ENCODE measurements at places on chromosomes 16 and 17.

GRCh38 chr16:15517743-15518377 lies 83.5 kb downstream of the BMERB1 start:
- no peak for DNase-seq

- no peak for DNase-seq
These were observed 5.0 kb upstream of the LASP1 start for GRCh38 chr17:38864636-38865398.

DNA sequence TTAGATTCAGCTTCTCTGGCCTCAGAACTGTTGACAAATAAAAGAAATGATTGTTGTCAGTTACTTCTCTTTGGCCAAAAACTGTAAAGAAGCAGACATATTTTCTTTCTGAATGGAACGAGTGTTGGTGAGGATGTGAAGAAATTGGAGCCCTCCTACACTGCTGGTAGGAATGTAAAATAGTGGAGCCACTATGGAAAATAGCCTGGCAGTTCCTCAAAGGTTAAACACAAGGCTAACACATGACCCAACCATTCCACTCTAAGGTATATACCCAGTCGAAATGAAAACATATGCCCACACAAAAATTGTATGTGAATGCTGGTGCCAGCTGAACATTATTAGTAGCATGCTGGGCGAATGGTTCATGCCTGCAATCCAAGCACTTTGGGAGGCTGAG lies 14.2 kb upstream of the KRT24 start:
- DNase-seq: no peak

DNA sequence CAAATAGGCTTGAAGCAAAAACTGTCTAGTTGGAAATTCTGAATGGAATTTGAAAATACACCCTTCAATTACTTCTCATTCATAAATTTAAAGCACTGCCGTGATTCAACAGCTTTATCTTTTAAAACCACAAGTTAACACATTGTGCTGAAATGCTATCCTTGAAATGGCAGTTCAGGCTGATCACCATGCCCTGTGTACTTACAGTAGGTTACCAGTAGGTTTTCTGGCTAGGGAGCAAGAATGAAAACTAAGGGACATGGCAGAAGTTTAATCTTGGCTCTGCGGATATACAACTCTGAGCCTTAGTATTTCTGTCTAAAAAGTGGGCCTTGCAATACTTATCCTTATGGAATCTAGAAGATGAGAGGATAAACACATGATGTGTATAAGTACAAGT lies 28.0 kb downstream of the NXPH3 start:
- no peak for DNase-seq

GRCh38 chr16:55734665-55735064 lies 78.9 kb downstream of the SLC6A2 start:
- no peak for DNase-seq

- DNase-seq: no peak
These were observed 55.4 kb upstream of the DNAJA2 start for GRCh38 chr16:47028767-47029377.

DNA sequence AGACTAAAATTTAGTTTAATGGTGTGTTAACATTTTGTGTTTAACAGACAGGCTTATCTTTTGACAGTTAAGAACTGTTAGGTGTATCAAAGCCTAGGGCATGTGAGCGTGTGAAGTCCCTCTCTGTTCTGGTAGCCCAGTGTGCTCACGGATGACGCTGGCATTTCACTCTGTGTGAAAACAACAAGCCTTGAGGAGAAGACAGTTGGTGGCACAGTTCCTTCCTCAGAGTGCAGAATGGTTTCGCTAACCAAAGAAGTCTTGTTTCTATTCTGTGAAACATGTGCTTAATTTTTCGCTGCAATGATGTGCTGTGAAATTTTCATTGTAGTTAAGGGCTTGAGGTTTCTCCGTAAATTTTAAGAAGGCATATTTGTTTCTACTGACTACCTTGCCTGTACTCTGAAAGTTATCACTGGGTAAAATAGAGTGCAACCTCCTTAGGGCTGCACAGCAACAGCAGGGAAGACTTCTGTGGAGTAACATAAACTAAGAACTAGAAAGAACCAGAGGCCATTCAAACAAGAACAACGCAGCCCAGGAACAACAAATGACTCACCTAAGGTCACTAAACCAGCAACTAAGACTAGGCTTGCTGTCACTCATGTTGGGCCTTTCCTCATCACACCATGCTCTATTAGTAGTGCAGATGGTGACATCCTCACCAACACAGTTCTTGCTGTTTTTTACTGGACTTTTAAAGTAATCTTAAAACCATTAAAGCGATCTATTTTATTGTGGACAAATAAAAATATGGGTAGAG lies 33.4 kb downstream of the BRD7 start:
- peak; percentile 22 for DNase-seq

- no peak for DNase-seq
These were observed 6.8 kb upstream of the WBP2 start for GRCh38 chr17:75861927-75862317.

GRCh38 chr16:72355561-72355960 lies 183.6 kb upstream of the PMFBP1 start:
- no peak for DNase-seq

GRCh38 chr16:74903120-74903519 lies 81.8 kb downstream of the WDR59 start:
- no peak for DNase-seq

DNA sequence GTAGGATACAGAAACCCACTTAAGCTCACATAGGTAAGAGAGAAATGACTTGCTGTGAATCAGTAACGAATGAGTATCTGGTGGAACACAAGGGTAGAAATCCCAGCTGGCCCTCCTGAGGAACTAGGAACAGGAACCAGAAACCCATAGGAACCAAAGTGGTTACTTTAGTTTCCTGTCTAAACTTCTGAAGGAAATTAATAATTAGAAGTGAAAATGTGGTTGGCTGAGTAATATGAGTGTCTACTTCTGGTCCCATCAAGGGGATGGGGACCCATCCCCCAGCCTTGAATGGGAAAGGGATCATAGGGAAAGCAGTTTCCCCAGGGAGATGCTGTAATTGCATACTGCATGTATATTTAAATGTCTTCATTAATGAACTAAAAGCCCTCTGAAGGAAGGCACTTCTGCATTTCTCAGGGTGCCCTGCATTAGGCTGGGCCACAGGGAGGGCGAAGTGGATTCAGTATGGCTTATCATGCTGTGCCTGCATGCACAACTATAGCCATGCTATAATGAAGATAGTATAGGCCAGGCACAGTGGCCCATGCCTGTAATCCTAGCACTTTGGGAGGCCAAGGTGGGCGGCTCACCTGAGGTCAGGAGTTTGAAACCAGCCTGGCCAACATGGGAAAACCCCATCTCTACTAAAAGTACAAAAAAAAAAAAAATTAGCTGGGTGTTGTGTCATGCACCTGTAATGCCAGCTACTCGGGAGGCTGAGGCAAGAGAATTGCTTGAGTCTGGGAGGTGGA lies 45.6 kb downstream of the CYB5B start:
- no peak for DNase-seq

- no peak for DNase-seq
These were observed 500 bp downstream of the MAF start for GRCh38 chr16:79599837-79600637.

DNA sequence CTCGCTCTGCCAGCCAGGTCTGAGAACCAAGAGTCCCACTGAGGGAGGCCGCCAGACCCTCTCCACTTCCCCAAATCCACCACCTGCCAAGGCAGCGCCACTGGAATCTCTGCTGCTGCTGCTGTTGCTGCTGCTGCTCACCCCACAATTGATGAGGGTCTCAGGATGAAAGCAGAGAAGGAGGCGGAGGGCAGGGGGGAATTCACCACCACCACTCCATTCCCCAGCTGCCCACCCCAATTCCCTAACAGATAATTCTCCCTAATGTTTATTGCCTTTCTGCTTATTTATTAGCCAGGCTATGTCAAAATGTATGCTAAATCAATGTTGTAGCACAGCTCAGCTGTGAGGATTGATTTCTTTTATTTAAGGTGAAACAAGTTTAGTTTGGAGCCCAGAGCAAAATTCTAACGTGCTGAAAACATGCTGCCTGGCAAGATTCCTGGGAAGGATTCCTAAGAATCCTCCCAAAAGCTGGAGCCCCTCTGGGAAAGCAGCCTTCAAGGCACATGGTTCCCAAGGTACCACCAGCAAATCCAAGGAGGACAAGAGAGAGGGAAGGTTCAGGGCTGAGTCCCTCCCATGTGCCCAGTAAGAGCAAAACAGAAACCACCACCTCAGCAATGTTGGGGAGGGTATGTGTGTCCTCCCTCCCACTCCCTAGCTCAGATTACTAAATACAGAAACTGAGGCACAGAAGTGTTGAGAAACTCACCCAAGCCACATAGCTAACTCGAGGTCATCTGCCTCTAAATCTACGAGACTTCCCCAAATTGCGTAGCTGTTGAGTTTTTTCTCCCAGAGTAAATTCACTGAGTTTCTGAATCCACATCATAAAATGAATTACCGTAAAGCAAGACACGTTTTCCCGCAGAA lies 12.2 kb upstream of the CDH5 start:
- DNase-seq: no peak

DNA sequence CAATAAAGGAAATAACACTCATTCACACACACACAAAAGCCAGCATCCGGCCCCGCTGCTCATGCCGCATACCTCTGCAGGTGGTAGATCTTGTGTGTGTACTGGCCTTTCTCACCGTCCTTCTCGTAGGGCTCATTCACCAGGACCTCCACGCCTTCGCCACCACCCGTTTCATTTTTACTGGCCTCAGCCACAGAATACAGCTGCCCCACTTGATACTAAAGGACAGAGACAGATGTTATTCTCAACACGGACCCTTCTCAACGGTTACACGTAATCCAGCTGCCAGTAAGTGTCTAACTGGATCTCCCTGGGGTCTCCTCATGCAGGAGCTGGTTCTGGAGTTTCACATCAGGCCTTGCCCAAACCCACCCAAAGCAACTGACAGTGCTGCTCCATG lies 9.7 kb downstream of the PITPNA start:
- no peak for DNase-seq

DNA sequence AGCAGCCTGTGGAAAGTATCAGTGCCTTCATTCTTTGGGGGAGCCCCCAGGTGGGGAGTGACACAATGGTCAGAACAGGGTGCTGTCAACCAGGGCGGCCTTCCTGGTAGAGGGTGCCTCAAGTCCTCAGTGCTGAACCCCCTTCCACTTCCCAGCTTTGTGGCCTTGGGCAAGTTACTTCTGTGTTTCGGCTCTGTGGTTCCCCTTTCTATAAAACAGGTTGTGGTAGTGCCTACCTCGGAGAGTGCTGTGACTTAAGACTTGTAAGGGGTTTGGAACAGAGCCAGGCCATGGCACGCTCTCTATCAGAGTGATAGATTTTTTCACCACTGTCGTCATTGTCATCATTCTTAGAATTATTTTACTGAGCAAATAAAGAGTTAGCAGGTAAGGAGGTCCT lies 141.1 kb downstream of the CCDC182 start:
- peak; percentile 74 for DNase-seq

DNA sequence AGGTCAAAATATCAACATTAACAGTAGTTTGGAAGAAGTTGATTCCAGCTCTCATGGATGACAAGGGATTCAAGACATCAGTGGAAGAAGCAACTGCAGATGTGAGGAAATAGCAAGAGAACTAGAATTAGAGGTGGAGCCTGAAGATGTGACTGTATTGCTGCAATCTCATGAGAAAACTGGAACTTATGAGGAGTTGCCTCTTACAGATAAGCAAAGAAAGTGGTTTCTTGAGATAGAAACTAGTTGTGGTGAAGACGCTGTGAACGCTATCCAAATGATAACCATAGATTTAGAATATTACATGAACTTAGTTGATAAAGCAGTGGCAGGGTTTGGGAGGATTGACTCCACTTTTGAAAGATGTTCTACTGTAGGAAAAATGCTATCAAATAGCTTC lies 67.8 kb downstream of the GOSR1 start:
- DNase-seq: no peak

GRCh38 chr17:15092762-15093161 lies 172.4 kb downstream of the PMP22 start:
- DNase-seq: no peak

GRCh38 chr17:76678330-76678729 lies 32.4 kb downstream of the MXRA7 start:
- peak; percentile 49 for DNase-seq

DNA sequence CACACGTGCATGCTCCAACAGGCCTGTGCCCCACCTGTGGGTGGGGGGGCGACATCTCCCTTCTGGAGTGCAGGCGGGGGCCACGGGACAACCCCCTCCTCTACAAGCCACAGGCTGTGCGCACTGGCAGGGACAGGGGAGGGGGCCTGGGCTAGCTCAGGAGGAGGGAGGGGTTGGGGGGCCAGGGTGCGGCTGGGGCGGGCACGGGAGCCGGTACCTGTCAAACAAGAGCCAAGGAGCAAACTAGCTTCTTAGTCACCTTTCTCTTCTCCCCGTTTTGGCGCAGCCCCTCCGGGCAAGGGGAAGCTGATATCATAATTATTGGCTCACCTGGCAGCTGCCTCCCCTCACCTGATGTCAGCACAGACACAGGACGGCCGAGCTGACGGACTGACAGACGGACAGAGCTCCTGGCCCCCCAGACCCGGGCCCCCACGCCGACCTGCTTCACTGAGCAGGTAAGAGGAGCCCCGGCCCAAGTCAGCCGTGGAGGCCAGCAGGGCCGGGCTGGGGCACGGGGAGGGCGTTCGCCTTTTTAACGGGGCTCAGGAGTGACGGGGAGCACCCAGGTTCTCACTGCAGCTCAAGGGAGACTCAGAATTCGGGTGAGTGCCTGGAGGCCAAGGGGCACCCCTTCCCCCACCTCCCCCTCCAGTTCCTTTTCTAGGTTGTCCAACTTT lies at the start of gene FOXN1:
FOXN1 (plus strand) TSS at position 363 of the 680 bp plus-strand sequence. CDS start 17,622 bp downstream, outside the sequence.
- no peak for DNase-seq

GRCh38 chr16:77898671-77899211 lies 110.4 kb downstream of the VAT1L start:
- DNase-seq: no peak

DNA sequence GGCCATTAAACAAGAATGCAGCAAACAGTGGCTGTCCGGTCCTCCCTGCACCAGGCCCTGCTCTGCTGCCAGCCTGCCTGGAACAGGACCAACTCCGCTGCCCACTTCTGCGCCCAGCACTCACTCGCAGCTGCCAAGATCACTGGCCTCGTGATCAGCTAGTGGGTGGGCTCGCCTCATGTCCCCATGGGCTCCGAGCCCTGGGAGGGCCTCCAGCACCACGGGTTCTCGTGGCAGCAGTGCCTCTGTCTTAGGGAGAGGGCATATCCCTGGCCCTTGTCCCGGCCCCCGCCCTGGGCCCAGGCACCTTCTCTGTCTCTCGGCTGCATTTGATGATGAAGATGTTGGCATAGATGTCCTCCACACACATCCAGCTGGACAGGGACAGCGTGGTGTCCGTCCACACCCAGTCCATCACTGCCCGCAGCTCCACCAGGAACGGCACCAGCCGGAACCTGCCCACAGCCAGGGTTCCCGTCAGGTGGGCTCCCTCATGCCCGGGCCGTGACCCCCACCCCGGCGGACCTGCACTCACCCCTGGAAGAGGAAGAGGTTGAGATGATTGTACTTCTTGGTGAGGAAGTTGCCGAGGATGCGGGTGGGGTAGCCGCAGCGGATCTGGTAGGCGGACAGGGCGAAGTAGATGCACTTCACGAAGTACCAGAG lies 13.1 kb downstream of the CTU2 start:
- no peak for DNase-seq

GRCh38 chr16:48885471-48885870 lies 275.5 kb upstream of the N4BP1 start:
- DNase-seq: no peak
